ENCODE measurements at places on chromosomes 16 and 17.

DNA sequence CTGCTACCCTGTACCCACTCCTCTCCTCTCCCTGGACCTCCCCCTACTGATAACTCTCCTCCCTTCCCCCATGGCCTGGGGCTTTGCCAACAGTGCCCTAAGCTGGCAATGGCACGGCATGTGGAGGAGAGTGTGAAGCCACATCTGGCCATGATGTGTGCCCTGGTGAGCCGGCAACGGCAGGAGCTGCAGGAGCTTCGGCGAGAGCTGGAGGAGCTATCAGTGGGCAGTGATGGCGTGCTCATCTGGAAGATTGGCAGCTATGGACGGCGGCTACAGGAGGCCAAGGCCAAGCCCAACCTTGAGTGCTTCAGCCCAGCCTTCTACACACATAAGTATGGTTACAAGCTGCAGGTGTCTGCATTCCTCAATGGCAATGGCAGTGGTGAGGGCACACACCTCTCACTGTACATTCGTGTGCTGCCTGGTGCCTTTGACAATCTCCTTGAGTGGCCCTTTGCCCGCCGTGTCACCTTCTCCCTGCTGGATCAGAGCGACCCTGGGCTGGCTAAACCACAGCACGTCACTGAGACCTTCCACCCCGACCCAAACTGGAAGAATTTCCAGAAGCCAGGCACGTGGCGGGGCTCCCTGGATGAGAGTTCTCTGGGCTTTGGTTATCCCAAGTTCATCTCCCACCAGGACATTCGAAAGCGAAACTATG lies 5.2 kb downstream of the TRAF4 start:
- DNase-seq, result no peak

DNA sequence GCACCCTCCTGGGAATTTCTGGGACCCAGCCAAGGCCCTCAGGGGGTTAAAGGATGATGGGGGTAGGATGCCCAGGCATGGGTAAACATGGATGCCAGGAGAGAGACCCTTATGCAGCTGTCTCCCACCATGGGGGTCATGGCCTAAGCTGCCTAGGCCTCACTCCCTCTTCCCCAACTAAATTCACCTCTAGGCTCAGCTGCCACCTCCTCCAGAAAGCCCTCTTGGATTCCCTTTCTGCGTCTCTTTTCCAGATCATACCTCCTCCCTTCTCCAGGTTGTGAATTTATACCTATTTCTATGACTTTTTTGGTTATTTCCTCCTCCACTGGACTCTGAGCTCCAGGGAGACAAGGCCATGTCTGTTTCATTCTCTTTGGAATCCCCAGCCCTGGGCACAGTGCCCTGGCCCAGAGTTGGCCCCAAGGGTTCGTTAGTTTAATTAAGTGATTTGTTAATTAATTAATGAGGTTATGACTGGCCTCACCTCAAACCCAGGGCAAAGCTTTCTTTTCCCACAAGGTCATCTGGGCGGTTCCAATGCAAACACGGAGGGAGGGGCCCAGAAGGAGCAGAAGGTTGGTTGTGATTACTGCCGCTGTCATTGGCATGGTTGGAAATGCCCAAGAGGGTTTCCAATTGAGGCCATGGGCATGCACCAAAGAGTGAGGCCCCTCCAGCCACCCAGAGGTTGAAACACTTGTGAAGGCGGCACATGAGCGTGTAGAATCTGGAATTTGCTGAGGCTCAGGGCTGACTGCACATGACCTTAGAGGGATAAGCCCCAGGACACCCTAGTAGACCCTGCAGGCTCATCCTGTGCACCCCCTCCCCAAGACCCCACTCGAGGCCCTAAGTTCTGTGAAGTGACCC lies 6.9 kb upstream of the KRT17 start:
- DNase-seq, result no peak

DNA sequence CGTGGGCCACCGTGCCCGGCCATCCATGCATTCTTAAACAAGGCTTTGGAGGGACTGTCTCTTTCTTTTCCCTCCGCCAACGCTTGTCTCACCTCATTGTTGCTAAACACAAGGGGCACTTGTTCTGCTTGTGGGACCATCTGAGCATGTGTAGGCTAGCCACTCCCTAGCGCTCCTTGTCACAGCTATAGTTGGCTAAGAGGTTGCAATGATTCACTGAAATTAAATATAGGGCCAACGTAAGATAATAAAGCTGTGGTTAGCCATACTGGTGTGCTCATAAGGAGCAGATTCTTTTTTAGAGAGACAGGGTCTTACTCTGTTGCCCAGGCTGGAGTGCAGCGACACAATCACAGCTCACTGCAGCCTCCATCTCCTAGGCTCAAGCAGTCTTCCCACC lies 41.2 kb downstream of the KIAA0513 start:
- no peak for DNase-seq

- DNase-seq, result no peak
These were observed 8.3 kb downstream of the ANKRD40 start for GRCh38 chr17:50699410-50699809.

- DNase-seq, result no peak
These were observed 13.2 kb downstream of the RHBDL3 start for GRCh38 chr17:32278815-32279214.
